ENCODE measurements at places on chromosomes 7 and 10. TPM values are rescaled to one million over a fixed set of nuclear protein-coding genes. Genes with fewer than 3 reads are reported as not detected.

RHBDD2 gene
- 60.0 TPM for total RNA-seq

SEMA3A gene
- 3.6 TPM for total RNA-seq

PPP1R9A gene
- total RNA-seq = 23.3 TPM

IDI2 gene
- not detected for total RNA-seq

CCL24 gene
- not detected for total RNA-seq

NUTM2D gene
- 4.8 TPM for total RNA-seq

NAPEPLD gene
- total RNA-seq = 8.1 TPM

PHYHIPL gene
- total RNA-seq = 0.28 TPM

ANXA8 gene
- 39.8 TPM for total RNA-seq

NPSR1 gene
- total RNA-seq = not detected

TECPR1 gene
- total RNA-seq = 11.5 TPM

PTPRZ1 gene
- total RNA-seq = 3.0 TPM

GRCh38 chr10:84204122-84204521, 9.8 kb downstream of the CDHR1 start:
- no peak for DNase-seq

DNA sequence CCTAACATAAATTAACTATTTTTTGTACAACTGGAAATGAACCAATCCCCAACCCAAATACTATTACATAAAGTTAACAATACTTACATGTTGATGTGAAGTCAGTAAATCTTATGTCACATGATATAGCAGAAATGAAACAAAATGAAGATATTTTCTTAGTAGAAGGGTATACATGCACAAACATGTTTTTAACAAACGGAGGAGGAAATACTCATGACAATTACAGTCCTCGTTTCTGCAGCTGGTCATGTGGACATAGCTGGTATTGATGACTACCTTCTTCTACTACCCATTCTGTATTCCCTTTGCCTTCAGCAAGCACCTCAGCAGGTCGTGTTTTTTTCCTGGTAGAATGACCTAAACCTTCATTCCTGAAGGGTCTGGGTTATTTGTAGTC, 252.3 kb downstream of the HTR7 start:
- DNase-seq = no peak

DNA sequence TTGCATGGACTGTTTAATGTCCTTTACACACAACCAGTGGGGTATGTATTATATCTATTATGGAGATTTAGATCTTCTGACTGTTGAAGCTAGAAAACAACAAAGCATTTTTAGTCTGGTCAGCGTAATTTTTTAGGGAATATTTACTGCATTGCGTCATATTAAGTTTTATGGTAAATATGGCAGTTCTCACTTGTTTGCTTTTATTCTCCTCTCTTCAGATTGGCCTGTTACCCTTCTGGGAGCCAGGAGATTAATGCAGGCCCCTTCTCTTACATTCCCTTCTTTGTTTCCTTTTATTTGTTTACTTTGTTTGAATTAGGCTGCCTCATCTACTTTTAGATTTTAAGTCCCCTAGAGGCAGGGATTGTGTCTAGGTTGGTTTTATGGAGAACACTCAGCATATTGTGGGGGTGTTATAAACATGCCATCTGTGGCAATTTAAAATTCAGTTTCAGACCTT, 13.8 kb downstream of the UBE2D1 start:
- no peak for DNase-seq

- DNase-seq = no peak
These were observed 97.7 kb upstream of the EGFR start for GRCh38 chr7:54921116-54921515.

DNA sequence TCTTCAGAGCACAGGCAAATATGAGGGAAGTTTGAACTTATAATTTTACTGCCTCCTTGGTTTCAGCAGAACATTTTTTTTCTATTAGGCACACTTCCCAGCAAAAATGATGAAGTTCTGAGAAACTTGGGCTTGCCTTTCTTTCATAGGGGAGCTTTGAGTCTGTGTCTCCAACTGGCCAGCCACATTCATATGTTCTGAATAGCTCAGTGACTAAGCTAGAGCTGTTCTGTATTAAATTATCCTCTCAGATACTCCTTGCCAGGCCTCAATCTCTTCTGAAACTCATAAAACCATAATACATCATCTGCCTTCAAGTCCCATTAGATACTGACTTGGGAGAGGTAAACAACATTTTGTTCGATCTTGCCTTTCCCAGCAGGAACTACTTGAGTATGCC, 476.5 kb downstream of the GPAM start:
- no peak for DNase-seq

DNA sequence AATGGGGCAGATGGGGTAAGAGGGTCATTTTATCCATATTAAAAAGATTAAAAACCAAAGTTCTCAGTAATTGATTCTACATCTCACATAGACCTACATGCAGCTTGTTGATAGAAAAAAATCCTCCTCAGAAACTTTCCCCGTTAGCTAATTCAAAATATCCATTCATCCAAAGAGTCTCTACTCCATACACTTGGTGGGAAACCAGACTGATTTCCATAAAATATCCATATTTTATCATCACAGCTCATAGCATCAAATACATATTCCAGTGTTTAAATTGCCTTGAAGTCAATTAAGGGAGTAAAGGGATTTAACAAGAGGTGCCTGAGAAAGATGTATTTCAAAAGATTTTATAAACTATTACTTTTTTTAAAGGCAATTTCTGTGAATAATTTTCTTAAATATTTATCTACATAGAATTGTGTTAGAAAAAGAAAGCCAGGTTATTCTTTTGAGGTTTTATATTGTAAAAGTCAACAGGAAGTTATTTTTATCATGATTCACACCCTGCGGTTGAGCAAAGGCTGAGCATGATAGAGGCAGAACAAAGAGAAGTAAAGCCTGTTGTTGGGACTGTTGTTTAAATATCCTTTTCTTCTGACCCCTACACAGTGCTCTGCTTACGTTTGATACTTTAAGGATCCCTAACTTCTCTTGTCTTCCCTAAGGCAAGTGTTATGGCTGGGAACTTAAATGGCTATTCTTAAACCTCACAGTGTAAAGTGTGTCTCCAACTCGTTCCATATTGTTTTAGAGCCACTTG, 266.7 kb downstream of the PRKG1 start:
- DNase-seq = no peak

DNA sequence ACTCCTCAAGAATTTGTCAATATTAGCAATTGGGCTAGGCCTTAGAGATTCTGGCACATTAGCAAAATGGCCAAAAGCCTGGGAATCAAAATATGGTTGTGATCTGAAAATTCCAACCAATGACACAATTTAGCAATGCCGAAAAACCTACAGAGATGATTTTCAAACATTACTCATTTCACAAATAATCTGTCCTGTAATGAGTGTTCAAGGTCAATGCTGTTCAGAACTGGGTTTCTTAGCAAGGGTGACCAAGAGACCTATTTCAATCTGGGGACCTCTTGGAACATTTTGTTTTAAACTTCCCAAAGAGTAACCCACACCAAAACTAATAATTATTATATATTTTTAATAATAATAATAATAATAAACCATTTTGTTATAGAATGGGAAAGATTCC, 24.1 kb downstream of the ELMO1 start:
- DNase-seq = no peak

- no peak for DNase-seq
These were observed 26.5 kb downstream of the FAM204A start for GRCh38 chr10:118315629-118316028.

GRCh38 chr7:170551-171363, 21.6 kb upstream of the FAM20C start:
- no peak for DNase-seq

DNA sequence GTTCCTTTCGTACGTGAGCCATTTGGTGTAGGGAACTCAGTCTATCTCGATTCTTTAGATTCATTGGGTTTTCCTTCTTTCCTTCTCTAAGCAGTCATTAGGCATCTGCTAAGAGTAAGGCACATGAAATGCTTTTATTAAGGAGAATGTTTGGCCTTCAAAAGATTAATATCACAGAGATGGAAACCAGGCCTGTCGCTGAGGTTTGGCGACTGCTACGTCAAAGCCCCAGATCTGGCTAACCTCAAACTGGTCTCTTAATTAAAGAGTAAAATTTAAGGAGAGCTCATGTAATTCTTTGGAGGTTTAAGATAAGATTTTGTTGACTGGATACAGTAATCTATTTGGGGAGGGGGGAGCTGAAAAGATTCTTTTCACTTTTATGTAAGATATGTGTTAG, 189.8 kb downstream of the JCAD start:
- DNase-seq = no peak

- DNase-seq = no peak
These were observed 8.8 kb downstream of the PSD start for GRCh38 chr10:102409604-102410428.

- no peak for DNase-seq
These were observed 196.7 kb downstream of the SEMA3E start for GRCh38 chr7:83452256-83452655.

Data from right atrium auricular region (tissue), 2 donors.